Fibroblast of lung (primary cell): ENCODE measurements at places on chromosomes 2 and 18. TPM values are rescaled to one million over a fixed set of nuclear protein-coding genes. Genes with fewer than 3 reads are reported as not detected.
A peak's percentile ranks its signal among the peaks of the same experiment; 100 is the strongest.

The RNF152 gene
- 15.2 and 24.4 TPM in 2 replicates for total RNA-seq

The TEX44 gene
- total RNA-seq: not detected in 2 replicates

DNA sequence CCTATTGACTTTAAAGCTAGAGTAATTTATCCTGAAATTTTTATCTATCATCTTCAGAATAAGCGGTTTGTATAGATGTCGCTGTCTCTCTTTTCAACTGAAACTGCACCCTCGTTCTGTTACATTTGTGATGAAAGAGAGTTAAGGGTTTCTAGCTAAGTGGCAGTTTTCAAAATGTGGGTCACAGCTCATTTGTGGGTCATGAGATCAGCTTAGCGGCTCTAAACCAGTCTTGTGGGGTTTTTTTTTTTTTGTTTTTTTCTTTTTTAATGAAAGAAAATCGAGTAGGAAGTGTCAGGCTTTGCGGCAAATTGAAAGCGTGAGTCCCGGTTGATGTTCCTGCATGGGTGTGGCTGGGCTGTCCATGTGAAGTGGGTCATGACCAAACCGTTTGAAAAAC is 31.2 kb downstream of the SALL3 start:
- H3K4me3 ChIP-seq: no peak overlapping the region
- no peak for DNase-seq
- H3K27ac ChIP-seq: no peak overlapping the region
- H3K27me3 ChIP-seq: no peaks in the 10 kb centered on the region
- no peaks in the 10 kb centered on the region for H3K4me1 ChIP-seq
- no peaks in the 10 kb centered on the region for H3K36me3 ChIP-seq

DNA sequence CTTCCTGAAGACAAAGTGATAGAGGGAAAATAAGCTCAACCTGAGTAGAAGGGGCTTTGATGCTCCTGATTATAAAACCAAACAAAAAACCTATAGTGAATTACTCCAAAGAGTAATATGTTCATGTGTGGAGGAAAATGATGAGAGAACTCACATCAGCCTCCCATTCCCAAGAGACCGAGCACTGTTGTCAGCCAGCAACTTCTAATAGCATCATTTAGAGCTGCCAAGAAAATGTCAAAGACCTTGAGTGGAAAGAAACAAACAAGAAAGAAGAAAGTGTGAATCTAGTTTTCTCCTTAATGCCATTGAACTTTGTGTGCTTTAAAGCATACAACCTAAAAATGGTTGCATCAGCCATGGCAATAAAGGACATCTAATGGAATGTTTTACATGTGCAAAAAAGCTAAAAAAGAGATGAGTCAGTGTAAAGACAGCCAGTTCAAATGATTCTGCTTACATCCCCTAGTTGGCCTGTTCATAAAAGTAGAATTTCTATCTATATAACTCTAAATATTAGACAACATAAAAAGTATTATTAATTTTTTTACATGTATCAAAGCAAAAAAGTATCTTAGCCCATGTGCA is 1066.2 kb downstream of the TDRD15 start:
- no peaks in the 10 kb centered on the region for H3K4me1 ChIP-seq
- H3K27me3 ChIP-seq: no peaks in the 10 kb centered on the region
- H3K4me3 ChIP-seq: no peak overlapping the region
- DNase-seq: no peak

DNA sequence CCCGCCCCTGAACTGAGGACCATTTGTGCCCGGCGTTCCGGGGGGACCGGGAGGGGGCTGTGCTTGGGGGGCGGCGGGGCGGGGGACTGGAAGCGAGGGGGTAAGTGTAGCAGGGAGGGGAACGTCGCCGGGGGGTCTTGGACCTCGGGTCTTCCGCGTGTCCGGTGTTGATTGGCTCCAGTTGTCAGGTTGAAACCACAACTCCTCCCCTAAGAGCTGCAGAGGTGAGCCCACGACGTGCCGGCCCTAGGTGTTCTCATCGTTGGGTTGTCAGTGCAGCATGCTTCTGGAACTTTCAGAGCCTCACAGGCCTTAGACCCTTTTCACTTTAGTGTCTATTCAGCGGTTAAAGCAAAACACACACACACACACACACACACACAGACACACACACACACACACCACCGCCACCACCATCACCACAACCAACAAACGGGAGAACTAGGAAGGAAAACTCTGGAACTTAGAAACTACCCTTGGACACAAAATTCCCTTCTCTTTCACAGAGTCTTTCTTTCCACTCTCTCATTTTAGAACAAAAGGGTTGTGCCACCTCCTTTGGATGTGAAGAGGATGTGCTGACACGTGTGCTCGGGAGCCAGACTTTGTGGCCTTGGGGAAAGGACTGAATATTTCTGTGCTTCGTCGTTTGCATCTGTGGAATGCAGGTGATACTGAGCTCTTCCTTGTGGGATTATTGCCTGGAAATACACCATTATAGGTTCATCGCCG is 6.7 kb upstream of the DLX2 start:
- no peak overlapping the region for H3K27ac ChIP-seq
- H3K27me3 ChIP-seq: peaks cover 5% of the 10 kb centered on the region
- no peaks in the 10 kb centered on the region for H3K36me3 ChIP-seq
- DNase-seq: no peak

- H3K27ac ChIP-seq: no peak overlapping the region
- H3K4me3 ChIP-seq: no peak overlapping the region
- peaks cover 3% of the 10 kb centered on the region for H3K4me1 ChIP-seq
- H3K27me3 ChIP-seq: no peaks in the 10 kb centered on the region
Observed at GRCh38 chr2:26002632-26003310, 20.5 kb upstream of the KIF3C start.

GRCh38 chr2:186345745-186346144 is 140.3 kb upstream of the ZC3H15 start:
- DNase-seq: no peak
- no peak overlapping the region for H3K4me3 ChIP-seq
- H3K27ac ChIP-seq: no peak overlapping the region
- H3K36me3 ChIP-seq: no peaks in the 10 kb centered on the region
- no peaks in the 10 kb centered on the region for H3K27me3 ChIP-seq

DNA sequence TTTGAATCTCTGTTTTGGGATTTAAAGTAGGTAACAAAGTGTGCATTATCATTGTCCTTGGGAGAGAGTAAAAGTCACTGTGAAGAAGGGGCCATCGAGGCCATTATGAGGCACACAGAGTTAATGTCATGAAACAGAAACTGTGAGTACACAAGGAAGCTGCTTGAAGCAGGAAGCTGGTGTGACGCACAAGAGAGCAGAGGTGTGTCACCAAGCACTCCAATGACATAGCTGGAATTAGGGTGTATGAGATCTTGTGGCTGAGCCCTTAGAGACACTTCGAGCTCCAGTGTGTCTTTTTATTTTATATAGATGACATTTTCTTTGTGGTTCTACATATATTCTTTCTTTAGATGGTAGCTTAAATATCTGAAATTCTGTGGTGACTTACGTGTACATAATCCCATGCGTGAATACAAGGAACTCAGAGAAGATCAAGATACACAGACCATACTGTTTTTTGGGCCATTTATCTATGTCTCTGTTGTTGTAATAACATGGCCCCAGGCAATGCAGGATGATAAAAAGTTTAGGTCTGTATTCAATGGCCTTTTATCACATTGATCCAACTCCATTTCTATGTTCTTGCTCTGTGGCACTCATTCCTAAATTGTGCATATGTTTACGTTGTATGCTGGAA is 164.7 kb upstream of the FAM98A start:
- no peaks in the 10 kb centered on the region for H3K27me3 ChIP-seq
- DNase-seq: no peak
- no peaks in the 10 kb centered on the region for H3K4me1 ChIP-seq
- H3K27ac ChIP-seq: no peak overlapping the region

- no peak for DNase-seq
- H3K4me3 ChIP-seq: no peak overlapping the region
- no peaks in the 10 kb centered on the region for H3K27me3 ChIP-seq
- no peaks in the 10 kb centered on the region for H3K36me3 ChIP-seq
- H3K4me1 ChIP-seq: no peaks in the 10 kb centered on the region
Observed at GRCh38 chr2:138282014-138282672, 219.4 kb upstream of the SPOPL start.

DNA sequence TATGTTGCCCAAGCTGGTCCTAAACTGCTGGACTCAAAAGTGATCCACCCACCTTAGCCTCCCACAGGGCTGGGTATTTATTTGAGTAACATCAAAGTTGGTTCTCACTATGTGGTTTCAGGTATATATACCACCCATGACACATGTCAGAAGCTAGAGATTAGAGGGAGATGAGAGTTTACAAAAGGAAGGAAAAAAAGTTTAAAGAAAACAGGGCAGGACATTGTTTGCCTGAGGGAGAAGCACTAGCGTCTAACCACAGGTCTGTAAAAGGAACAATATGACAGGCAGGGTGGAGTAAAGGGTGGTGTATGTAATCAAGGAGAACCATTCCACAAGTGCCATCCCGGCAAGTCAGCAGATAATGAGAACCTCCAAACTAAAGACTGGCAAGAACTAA is 8.5 kb downstream of the CEP76 start:
- DNase-seq: no peak
- H3K27me3 ChIP-seq: no peaks in the 10 kb centered on the region
- no peak overlapping the region for H3K4me3 ChIP-seq

- H3K27ac ChIP-seq: no peak overlapping the region
- no peaks in the 10 kb centered on the region for H3K36me3 ChIP-seq
- no peak for DNase-seq
- H3K4me1 ChIP-seq: no peaks in the 10 kb centered on the region
- H3K27me3 ChIP-seq: no peaks in the 10 kb centered on the region
Observed at GRCh38 chr18:3660739-3661515, 211.0 kb downstream of the TGIF1 start.

- H3K4me3 ChIP-seq: no peak overlapping the region
- H3K27me3 ChIP-seq: no peaks in the 10 kb centered on the region
- no peaks in the 10 kb centered on the region for H3K36me3 ChIP-seq
- H3K27ac ChIP-seq: no peak overlapping the region
- DNase-seq: peak; percentile 18
- H3K4me1 ChIP-seq: no peaks in the 10 kb centered on the region
Observed at GRCh38 chr2:239944694-239945551, 80.2 kb downstream of the NDUFA10 start.

DNA sequence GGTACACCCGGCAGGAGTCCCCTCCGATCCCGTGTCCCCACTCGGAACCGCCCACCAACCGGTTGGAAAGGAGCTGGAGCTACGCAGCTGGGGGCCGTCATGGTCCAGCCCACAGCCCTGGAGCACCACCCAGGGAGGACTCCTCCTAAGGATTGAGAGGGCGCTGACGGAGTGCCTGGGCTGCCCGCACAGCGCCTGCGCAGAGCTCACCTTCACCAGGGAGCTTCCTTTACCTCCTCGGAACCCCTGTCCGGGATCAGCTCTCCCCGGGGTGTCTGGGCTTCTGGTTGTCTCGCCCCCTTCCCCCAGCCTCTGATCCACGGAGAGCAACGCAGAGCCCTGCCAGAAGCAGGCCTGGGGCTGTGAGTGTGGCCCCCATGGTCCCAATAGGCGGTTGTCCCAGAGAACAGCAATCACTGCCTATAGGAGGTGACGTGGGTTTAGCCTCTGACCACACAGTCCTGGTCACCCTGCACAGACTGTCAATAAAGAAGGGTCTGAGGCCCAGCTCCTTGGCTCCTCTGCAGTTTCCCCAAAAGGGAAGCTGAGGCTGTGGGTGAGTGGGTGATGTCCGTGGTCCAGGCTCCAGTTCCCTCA is 14.6 kb downstream of the ALPG start:
- no peaks in the 10 kb centered on the region for H3K36me3 ChIP-seq
- no peaks in the 10 kb centered on the region for H3K4me1 ChIP-seq
- H3K27ac ChIP-seq: no peak overlapping the region
- H3K4me3 ChIP-seq: no peak overlapping the region
